Stimulated activated CD4-positive, alpha-beta T cell treated with anti-CD3 and anti-CD28 coated beads, TNF-alpha, amount 100 ng/mL, for 4 hours (primary cell): ENCODE measurements at places on chromosomes 11 and 22.
A peak's percentile ranks its signal among the peaks of the same experiment; 100 is the strongest.

DNA sequence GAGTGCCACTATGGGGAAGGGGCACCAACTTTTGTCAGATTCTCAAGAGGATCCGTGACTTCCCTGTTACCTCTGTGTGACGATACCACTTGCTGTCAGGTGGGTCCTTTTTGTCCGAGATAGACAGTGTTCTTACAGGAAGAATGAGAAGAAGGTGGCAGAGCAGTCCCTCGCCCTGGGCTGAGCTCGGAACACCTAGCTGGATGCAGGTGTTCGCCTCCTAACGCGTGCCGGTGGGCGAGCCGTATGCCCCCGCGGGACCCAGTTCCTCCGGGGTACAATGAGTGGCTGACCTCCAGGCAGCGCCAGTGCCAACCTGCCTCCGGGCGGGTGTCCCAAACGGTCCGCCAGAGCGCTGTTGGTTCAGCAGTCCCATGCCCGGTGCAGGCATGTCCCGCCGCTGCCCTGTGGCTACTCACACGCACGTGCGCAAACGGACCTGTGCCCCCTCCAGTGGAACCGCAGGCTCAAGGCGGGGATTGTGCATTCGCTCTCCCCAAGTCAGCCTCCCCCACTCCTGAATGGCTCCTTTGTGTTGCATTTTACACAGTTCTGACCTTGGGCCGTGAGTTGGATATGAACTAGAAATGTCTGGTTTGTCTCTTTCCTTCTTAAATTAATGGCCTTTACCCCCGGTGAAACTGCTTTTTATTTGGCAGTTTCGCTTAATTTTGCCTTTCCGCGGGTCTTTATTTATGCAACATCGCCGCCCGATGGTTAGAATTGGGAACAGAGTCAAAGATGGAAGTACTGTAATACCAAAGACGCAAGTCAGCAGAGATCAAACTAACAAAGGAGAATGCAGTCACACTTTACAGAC lies 1.1 kb upstream of the ABTB2 start:
- DNase-seq, result peak; percentile 33

DNA sequence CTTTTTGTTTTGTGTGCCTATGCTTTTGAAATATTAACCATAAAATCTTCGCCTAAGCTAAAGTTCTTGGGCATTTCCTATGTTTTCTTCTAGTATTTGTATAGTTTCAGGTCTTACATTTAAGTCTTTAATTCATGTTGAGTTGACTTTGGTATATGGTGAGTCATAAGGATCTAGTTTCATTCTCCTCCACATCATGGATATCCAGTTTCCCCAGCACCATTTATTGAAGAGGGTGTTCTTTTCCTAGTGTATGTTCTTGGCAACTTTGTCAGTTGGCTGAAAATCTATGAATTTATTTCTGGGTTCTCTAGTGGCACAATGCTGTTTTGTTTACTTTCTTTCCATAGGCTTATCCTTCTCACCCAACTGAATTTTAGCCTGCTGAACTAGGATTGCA lies 49.0 kb downstream of the CTSC start:
- DNase-seq, result no peak

DNA sequence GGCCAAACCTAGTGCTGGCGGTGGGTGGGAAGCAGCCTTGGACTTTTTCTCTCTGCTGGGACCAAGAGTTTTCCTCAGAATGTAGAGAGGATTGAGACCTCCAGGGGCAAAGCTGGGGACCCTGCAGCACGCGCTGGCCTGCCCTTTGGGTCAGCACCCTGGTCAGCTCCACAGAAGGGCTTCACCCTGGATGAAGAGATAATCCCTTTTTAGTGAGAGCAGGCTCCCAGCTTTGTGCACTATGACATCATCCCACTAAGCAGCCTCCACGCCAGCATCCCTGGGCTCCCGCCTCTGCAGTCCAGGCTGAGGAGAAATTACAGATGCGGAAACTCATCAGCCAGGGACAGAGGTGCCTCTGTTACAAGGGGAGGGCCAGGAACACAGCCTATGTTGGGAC lies 23.5 kb downstream of the DRICH1 start:
- no peak for DNase-seq

GRCh38 chr11:67071420-67072284 lies 15.0 kb downstream of the RHOD start:
- peak; percentile 43 for DNase-seq

- DNase-seq, result no peak
These were observed 99.7 kb upstream of the SYT13 start for GRCh38 chr11:45385844-45386243.

DNA sequence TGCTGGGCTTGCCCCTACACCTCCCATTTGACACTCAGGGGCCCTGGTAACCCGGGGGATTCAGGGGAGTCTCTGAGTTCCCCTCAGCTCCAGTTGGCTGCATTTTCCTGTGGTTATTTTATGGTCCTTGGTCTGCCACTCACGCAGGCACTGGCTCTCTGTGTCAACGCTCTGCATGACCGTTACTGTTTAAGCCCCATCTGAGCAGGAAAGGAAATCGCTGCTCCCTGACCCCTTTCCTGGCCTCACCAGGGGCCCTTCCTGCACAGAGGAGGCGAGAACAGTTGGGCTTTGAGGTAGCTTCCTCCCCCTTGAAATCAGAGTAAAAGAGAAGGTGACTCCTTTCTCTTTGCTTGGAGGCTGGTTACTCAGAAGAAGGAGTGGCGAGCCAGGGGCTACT lies 2.4 kb downstream of the C1QTNF4 start:
- DNase-seq, result no peak

- DNase-seq, result no peak
These were observed 3.1 kb downstream of the PANX1 start for GRCh38 chr11:94131718-94132115.

DNA sequence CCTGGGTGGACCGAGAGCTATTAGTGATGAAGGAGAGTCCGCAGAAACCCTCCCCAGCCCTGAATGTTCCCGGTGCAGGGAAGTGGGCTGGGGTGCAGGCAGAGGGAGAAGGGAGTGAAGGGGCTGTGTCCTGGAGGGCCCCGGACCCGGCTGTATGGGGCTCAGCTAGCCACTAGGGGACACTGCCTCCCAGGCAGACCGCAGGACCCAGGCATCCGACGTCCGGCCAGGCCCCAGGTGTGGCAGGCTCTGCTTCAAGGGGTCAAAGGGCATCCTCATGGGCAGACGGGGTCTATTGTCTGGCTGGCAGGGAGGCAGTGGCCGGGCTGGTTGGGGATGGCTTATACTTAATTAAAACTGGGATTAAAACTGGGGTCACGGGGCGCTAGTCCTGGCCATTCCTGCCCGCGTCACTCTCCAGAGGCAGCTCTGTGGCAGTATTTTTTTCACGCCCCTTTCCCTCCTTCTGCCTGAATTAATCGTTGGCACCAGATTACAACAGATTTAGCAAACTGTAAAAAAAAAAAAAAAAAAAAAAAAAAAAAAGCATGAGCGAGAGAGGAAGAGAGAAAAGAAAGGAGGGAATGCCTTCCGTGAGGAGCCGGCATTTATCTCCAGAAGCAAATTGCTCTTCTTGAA lies 5.1 kb downstream of the FLRT1 start:
- DNase-seq, result no peak

DNA sequence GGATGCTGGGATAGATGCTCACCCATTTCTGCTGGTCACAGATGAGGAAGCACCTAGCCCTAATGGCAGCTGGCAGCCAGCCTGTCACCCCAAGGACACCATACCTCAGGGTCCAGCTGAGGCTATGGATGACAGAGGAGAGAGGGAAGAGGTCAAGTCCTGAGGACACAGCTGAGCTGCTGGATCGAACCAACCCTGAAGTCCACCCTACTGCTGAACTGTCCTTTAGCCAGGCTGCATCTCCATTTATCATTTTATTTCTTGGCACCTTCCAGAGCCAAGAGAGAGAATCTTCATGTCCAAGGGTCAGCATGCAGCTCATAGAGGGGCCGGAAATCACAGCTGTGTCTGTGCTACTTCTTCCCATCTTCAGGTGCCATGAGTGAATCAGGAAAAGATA lies 30.9 kb downstream of the RPS6KA4 start:
- no peak for DNase-seq

DNA sequence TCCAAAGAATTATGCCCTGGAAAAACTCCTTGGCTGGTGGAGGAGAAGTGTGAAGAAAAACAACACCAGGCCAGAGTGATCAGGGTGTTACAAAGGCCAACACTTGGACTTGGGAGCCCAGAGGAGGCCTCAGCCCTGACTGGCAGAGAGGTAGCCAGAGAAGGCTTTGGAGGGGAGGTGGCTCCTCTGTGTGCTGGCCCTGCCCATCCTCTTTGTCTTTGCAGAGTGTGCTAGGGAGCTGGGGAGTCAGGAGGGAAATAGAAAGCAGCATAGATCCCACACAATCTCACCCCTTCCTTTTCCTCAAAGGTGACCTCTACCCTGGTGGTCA lies 12.0 kb upstream of the P2RY6 start:
- DNase-seq, result no peak

- DNase-seq, result no peak
These were observed 22.8 kb downstream of the CTTN start for GRCh38 chr11:70421123-70421522.

DNA sequence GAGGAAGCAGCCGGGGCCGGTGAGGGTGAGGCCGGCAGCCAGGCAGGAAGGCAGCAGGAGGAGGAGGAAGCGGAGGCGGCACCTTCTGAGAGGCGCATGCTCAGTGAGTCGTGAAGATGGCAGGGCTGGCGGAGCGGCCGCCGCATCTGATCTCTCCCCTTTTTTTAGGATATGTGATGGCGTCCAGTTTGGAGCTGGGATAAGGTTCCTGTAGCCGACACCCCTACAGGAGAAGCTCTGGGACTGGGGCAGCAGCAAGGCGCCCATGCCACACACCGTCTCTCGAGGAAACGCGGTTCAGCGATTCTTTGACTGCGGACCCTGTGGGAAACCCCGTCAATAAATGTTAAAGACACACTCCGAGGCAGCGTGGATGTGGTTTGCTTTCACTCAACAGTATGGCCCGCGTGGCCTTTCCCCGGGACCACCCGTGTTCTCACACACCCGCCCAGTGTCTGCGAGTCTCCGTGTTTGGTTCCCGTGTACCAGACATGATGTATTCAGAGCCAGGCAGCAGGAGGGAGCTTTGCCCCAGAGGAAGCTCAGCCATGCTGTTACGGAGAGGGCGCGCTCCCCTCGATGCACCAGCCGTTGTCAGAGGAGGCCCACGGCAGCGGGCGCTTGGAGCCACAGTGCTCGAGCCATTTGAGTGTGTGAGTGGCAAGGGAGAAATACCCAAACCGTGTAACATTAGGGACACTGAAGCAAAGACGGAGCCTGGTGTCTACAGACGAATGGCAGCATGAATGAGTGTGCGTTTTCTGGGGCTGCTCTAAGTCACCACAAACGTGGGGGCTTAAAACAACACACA lies 27.7 kb upstream of the PARVB start:
- DNase-seq, result peak; percentile 57

GRCh38 chr22:35477911-35478582 lies 62.6 kb upstream of the RASD2 start:
- no peak for DNase-seq

GRCh38 chr11:110318638-110319404 lies 22.4 kb upstream of the RDX start:
- DNase-seq, result no peak

DNA sequence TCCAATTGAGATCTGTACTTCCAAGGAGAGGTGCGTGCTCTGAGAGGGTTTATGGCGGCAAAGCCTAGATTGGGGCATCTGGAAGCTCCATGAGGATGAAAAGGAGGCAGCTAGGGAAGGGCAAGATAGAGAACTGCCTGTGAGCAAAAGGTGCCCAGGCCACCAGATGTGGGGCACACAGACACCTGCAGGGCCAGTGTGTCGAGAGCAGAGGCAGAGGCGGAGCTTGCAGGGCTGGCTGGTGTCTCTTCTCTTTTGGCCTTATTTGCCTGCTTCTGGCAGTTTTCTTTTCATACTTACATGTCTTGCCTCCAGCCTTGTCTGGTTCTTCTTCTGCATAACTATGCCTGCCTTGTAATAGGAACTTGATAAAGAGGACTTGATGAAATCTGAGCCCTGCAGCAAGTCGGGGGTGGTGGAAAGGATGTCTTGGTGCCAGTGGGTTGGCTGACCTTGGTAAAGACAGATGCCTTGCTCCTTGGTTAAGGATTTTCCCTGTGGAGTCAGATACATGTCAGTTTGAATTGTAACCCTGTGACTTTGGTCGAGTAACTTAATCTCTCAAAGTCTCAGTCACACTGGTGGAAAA lies 680.3 kb downstream of the NTM start:
- DNase-seq, result no peak

DNA sequence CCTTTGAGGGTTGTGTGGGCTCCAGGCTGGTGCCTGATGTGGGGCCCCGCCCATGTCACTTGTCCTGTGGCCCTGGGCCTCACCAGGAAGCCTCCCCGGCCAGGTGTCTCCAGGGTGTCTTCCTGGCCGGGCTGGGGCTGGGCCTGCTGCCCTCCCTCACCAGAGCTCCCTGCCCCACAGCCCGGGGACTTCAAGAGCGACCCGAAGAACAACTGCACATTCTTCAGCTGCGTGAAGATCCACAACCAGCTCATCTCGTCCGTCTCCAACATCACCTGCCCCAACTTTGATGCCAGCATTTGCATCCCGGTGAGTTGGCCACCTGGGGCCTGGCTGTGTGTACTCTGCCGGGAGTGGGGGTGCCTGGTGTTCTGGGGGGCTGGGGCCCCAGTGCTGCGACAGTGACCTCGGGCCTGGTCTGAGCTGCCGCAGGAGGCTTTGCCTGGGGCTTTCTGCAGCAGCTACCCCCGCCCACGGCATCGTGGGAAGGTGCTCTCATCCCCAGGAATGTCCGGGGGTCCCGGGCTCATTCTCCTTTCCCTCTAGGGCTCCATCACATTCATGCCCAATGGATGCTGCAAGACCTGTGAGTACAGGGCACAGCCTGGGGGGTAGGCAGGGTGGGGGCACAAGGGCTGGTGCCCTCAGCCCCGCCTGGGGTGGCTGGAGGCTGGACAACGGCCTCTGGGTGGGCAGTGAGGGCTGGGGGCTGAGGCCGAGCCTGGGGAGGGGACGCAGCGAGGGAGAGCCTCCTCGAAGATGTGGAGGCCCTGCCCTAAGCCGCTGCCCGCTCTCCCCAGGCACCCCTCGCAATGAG lies 34.6 kb downstream of the MUC2 start:
- DNase-seq, result no peak

DNA sequence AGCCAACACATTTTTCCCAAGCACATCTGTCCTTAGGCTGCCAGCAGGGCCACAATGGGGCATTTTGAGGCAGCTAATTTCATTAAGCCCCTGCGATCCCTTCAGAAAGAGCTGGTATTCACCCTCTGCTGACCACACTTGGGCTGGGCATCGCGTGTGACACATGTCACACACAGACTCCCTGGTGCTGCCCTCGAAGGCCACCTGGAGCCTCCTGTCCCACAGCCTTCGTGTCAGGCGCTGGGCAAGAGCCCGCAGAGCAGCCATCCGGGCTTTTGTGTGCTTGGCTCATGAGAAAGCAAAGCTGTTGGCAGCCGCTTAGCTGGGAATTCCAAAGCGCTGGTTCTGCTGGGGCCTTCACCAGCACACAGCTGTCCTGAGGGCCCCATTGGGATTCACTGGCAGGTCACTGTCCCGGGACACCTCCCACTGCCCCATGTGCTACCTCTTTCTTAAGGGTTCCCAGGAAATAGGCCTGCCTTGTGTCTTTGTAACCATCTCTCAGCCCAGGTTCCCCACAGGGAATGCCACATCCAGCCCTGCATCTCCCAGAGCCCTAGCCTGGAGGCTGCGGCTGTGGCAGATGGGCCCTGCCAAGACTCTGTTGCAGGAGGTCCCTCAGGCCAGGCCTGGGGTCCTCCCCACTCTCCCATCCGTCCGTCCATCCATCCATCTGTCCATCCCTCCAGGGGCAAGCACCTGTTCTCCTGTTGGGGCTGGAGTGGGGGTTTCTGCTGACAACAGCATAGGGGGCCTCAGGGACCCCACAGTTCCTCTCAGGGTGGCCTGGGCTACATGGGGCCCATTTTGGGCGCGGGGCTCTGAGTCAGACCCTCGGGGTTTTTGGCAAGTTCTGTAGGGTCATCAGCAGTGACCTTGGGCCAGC lies 4.9 kb downstream of the CLDN5 start:
- DNase-seq, result no peak
